ENCODE measurements at places on chromosomes 1 and 21.

- DNase-seq = peak; percentile 36
These were observed at the start of gene SV2A for GRCh38 chr1:149917571-149918144. TSS of gene SV2A (minus strand) at chr1:149917844. CDS start at chr1:149913840, 4,004 bp downstream.

- no peak for DNase-seq
These were observed 3.5 kb upstream of the MKNK1 start for GRCh38 chr1:46607345-46608130.

- no peak for DNase-seq
These were observed 101.0 kb downstream of the AJAP1 start for GRCh38 chr1:4755301-4755845.

GRCh38 chr21:32977216-32977615 lies 48.5 kb upstream of the OLIG2 start:
- DNase-seq = no peak

- DNase-seq = no peak
These were observed 675 bp downstream of the MYSM1 start for GRCh38 chr1:58699011-58699762.

DNA sequence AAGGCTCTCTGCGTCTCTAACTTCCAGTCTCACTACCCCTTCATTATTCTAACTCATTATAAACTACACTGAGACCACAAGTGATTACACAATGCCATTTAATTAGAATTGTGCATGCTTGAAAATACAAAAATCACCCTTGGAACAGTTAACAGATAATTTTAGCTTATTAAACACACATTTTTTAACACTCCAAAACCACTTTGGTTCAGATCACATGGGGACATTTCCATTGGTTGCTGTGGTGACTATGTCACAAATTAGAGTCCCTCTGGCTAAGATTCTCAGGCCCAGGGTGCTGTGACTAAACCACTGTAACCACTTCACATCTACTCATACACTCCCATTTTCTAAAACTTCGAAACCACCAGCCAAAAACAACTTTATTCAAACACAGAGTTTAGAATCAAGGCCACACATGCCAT lies 43.0 kb downstream of the JAK1 start:
- no peak for DNase-seq

GRCh38 chr1:196091397-196092135 lies 516.7 kb downstream of the KCNT2 start:
- DNase-seq = no peak

DNA sequence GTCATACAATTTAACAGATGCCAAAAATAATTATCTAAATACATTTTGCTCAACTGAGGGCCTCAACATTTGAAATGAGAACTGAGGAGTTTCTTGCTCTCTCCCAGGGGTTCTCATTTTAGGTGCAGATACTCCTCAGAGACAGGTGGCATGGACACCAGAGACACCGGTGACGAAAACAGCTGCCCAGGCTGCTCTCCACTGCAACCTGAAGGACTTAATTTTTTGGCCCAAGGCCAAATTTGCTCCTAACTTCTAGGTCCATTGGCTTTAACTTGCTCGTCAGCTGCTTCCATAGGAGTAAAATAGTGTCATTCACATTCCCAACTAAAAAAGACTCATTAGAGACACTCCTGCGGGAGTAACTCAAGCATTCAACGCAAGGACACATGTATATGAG lies 87.0 kb downstream of the NRIP1 start:
- DNase-seq = no peak

DNA sequence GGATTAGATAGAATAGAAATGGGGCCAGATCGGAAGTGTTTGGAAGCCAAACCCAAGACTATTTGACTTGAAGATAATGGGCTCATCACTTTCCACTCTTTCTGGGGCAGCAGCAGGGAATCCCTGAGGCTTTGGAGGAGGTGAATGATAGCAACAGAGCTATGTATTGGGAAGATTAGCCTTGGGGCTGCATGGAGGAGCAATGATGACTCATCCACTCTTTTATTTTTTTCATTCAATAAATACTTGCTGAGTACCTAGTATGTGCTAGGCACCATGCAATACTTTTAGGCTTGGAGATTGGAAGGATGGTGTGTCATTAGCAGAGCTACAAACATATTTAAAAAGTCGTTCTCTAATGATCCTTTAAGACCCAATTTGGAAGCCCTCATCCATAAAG lies 166.9 kb upstream of the FOXD3 start:
- DNase-seq = no peak

- DNase-seq = no peak
These were observed 6.0 kb upstream of the IFNLR1 start for GRCh38 chr1:24193046-24193445.

DNA sequence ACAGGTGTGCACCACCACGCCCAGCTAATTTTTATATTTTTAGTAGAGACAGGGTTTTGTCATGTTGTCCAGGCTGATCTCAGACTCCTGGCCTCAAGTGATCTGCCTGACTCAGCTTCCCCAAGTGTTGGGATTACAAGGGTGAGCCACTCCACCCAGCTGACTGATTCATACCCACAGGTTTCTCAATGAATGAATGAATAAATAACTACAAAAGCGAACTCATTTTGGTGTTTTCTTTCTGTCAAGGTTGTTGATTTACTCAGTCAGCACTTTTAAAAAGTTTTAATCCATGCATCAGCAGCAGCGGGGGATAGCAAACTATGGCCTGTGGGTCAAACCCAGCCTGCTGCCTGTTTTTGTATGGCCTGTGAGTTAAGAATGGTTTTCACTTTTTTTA lies 217.5 kb downstream of the FAF1 start:
- DNase-seq = no peak

DNA sequence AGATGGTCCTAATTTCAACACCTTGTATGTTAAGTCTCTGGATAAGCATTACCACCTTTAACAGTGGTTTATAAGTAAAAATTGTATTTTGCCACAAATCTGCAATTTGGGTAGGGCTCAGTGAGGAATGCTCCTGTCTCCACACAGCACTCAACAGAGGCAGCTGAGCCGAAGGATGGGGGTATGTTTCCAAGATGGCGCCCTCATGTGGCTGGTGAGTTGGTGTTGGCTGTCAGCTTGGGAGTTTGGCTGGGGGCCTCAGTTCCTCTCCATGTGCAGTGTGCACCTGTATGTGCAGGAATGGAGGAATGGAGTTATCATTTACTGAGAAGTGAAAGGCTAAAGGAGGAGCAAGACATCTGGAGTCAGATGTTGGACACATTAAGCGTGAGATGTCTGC lies 136.8 kb downstream of the GABPA start:
- DNase-seq = no peak

DNA sequence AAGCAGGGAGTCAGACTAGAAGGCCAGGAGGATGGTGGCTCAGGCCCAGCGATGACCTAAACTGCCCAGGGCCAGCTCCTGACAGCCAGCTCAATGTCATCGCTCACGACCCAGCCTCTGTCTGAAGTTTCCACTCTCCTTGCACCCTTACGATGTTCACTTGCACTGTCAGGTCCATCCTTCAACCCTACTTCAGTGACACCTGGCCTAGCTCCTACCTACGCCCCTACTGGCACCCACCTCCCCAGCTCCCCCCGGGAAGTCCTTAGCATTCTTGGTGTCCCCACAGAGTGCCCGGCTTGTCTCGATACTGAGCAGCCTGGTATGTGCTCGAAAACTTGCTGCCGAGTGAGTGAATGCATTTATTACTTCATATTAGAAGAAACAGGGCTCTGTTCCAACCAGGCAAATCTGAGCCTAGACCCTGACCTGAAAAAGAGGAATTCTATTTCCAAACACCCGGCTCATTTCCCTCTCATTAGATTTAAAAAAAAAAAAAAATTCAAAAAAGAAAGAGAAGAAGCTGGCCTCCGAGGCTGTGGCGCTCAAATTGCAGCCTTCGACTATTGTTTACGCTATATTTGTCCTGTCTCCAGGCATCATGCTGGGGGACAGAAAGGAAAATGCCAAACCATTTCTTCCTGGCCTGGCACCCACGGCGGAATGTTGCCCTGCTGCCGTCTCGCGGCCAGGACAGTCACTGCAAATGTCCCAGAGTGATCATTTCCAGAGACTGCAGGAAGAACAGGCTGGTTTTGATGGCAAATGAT lies 29.8 kb upstream of the LRRC38 start:
- no peak for DNase-seq

DNA sequence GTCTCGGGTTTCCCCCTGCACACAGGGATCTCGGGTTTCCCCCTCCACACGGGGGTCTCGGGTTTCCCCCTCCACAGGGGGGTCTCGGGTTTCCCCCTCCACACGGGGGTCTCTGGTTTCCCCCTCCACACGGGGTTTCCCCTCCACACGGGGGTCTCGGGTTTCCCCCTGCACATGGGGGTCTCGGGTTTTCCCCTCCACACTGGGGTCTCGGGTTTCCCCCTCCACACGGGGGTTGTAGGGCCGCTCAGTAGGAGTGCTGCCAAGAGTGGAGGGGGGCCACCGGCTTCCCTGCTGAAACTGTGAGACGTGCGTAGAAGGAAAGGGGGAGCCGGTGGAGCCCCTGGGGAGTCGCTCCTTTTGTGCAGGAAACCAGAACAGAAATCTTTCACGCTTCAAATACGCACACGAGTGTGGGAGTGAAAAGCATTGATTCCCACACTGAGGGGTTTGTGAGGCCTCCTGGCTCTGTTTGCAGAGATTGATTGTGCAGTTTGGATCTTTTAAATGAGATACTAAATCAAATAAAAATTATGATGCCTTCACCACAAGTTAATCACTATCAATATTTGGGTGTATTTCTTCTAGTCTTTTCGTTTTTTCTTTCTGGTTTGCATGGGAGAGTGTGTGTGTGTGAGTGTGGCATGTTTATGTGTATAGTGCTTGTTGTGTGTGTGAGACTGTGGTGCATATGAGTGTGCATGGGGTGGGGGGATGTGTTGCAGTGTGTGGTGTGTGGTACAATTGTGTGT lies 54.3 kb upstream of the TRAPPC10 start:
- DNase-seq = peak; percentile 66

DNA sequence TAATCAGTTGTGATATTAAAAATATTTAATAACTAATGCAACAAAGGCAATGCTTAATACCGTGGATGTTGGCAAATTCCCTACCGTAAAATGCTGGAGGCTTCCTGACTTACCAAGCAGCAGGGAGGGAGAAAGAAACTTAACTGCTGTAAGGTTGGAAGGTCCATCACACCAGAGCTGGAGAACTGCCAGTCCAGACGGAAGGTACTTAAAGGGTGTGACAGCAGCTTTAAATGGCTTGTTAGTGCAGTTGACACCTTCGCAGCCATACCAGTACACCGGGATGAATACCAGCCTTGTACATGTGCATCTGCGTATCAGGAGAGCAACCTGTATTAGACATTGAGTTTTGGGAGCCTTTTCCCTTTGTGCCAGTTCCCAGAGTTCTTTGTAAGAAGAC lies 269.5 kb upstream of the NCAM2 start:
- DNase-seq = no peak

GRCh38 chr1:246170574-246171261 lies 336.4 kb downstream of the SMYD3 start:
- no peak for DNase-seq

GRCh38 chr1:172167796-172168596 lies 252.5 kb upstream of the C1orf105 start:
- no peak for DNase-seq

- no peak for DNase-seq
These were observed 680.6 kb downstream of the TTLL7 start for GRCh38 chr1:83318366-83318765.

DNA sequence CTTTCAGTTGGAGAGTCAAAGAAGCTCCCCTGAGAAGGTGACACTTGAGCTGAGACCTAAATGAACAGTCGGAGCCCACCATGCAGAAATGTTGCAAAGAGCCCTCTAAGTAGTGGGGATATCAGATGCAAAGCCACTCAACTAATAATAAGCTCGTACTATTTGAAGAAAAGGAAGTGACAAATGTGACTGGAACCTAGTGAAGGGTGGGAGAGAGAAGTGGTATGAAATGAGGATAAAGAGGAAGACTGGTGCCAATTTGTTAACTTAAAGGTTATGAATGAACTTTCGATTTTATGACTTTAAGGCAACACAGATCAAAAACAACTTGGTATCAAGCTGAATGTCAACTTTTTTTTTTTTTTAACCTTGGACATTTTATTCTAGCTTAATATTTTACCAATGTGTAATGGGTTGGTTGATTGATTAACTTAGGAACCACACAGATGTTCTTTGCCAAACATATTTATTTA lies 14.7 kb downstream of the LYPLAL1 start:
- peak; percentile 56 for DNase-seq

- no peak for DNase-seq
These were observed 17.0 kb downstream of the TRAF5 start for GRCh38 chr1:211343607-211344006.

DNA sequence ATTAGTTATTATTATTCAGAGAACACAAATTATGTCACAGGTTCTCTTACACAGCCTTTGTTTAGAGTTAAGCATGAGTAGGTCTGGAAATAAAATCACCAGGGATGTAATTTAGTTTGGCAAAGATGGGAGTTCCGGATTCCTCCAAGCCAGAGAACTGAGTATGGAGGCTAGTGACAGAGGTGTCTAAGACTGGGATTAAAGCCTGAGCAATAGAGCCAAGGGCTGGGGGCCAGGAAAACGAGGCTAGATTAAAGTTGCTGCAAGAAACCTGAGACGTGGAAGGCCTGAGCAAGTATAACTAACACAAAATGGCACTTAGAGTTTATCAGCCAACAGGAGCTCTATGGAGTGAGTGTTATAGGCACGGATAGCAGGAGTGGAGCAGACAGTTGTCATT lies 381.6 kb downstream of the SRGAP2C start:
- DNase-seq = no peak

GRCh38 chr21:44295163-44295573 lies 4.7 kb upstream of the PFKL start:
- DNase-seq = peak; percentile 50

DNA sequence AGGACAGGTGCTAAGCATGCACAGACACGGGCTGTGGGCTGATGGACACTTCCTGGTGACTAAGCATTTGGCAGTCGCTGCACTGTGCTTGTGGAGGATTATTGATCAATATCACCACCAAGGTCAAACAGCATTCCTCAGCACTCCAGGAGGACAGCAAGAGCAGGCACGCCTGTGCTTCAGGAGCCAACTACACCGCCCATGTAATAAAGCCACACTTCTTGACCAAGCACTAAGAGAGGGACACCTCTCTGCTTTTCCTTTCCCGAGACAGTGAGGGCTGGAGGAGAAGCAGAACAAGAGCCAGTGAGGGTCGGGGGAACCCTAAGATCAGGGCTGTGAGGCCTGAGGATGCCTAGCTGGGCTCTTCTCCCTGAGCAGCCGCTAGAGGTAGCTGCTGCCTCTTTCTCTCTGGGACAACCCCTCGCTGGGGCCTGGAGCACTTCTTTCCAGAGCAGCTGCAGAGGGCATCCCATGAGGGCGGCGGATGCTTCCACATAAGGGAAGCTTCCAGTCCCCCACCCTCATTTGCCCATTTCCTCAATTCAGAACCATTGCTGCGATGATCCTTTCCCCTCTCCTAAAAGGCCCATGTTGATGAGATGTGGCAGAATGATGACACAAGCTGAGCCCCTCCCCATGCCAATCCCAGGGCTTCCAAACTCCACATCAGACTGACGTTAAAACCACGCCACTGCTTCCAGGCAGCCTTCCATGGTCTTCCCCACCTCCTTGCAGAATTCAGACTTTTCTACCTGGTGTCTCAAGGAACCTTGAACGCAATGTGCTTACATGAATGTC lies 19.1 kb downstream of the RAB7B start:
- DNase-seq = peak; percentile 62

GRCh38 chr1:167440345-167440744 lies 78.0 kb downstream of the CD247 start:
- DNase-seq = no peak

All from B cell (primary cell).